Fibroblast of mammary gland (primary cell): ENCODE measurements at places on chromosomes 1 and 21.

GRCh38 chr1:157000686-157001085 is 44.9 kb downstream of the ARHGEF11 start:
- no peak for DNase-seq

GRCh38 chr21:40250514-40251294 is 383.5 kb downstream of the PCP4 start:
- DNase-seq = no peak

- no peak for DNase-seq
Observed at GRCh38 chr1:73886716-73887115, 311.3 kb downstream of the LRRIQ3 start.

DNA sequence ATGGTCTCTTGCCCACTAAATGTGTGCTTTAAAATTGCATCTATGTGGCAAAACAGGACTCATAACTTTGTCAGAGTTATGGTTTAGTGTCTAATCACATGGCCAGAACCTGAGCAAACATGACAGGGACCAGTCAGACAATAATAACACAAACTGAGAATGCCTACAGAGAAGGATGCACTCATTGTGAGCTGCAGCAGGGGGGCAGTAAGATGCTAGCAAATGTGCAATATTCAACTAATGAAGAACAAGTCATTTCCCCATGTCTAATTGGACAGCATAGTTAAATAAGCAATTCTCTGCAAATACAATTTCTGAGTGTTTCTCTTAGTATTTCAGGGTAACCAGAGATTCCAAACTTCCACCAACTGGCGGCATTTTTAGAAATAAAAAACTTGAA is 30.8 kb downstream of the SPAG17 start:
- peak; percentile 33 for DNase-seq

- peak; percentile 36 for DNase-seq
Observed at GRCh38 chr1:219461981-219462400, 150.9 kb downstream of the ZC3H11B start.

GRCh38 chr1:114130846-114131525 is 22.7 kb downstream of the SYT6 start:
- DNase-seq = peak; percentile 16

GRCh38 chr1:157963713-157964112 is 29.7 kb upstream of the KIRREL1 start:
- peak; percentile 71 for DNase-seq

DNA sequence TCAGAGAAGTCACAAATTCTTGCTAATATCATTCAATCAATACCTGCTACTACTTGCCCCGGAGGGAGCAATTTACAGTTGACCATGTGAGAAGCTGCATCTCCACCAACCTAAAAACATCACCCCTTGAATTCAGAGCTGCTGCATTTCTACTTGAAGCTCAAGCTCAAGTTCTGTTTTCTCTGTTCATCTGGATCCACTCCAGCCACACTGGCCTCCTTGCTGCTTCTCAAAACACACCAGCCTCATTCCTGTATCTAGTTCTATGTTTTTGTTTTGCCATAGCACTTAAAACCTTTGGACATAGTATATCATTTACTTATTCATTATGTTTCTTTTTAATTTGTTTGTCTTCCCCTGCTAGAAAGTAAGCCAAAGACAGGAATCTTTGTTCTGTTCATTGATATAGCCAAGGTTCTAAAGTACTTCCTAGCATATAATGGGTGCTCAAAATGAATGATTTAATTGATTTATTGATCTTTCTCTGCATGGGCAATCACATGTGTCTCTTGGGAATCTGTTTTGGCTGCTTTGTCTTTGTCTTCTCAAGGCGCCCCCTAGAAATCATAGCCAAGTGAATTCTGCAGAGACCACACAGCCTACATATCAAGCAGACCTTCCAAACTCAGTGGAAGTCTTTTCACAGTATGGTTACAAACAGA is 23.6 kb downstream of the SYF2 start:
- DNase-seq = no peak

- DNase-seq = no peak
Observed at GRCh38 chr1:18341291-18342069, 139.2 kb upstream of the KLHDC7A start.

DNA sequence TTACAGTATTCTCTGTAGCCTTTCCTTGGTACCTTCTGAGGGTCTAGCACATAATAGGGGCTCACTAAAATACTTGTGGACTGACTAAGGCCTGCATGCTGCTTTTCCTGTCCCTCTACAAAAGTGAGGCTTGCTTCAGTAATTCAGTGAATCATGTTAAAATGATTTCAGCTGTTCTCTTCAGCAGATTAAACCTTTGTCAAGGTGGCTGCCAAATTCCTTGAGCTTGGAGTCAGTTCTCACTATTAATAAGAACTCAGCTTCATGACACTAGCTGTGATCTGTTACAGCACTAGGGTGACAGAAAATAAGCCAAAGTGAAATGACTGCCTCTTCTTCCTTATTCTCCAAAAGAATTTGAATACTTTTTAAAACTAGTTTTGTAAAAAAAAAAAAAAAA is 128.8 kb downstream of the KCNN3 start:
- peak; percentile 53 for DNase-seq

GRCh38 chr1:106879538-106879937 is 176.9 kb upstream of the PRMT6 start:
- DNase-seq = no peak

DNA sequence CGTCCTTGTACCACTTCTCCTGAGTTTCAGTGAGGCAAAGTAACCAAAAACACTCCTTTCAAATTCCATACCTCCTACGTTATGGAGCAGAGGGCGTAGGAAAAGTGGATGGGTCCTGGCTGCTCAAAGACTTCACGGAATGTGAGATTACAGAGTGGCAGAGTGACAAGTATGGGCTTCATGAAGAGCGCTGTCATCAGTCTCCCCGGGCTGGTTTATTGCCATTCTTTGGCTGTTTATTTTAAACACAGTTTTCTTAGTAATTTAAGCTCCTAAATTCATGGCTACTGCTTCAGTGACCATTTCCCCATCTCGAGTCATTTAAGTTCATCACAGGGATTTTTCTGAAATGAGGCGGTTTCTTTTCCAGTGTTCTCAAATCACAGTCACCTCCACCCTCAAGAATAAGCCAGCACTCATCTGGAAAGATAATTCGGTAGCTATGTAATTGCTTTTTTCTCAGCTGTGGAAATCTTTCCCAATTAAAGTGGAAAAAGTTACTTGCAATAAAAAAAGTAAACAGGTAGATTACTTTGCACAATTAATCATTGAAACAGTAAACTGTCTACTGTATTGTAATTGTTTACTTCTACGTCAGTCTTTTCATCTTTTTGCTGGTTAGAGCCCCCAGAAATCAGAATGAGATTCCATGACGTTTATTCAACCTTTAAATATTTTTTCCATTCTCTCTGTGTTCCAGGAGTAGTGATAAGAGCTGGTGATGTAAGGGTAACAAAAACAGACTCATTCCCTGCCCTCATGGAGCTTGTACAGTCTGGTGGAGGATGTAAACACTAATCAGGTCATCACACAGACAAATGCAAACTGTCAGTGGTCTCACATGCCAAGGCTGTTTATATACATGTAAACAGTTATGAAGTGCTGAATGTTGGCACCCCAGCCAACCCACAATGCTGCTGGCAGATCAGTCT is 3.0 kb upstream of the SMYD2 start:
- no peak for DNase-seq

DNA sequence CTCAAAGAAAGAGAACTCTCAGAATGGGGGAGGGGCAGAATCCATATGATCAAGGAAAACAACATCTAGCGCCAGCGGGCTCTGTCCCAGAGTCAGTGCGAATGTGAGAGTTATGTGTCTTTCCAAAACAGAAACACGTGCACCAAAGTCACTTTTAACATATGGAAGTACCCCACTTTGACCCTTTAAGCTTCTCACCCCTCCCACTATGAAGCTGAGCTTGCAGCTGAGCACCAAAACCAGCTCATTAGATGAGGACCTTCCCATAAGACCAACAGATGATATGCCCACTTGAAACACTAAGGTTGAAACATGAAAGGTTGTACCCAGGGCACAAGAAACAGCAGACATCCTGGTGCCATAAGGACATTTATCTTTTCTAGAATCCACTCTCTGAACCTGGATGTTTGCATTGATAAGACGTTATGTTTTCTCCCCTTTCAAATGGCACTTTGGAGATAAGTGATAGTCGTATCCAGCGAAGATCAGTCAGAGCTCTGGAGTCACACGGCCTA is 171.0 kb downstream of the TGFBR3 start:
- no peak for DNase-seq

GRCh38 chr1:228285661-228286504 is 78.0 kb downstream of the OBSCN start:
- no peak for DNase-seq

- peak; percentile 42 for DNase-seq
Observed at GRCh38 chr1:228944935-228945371, 209.7 kb downstream of the RHOU start.

GRCh38 chr21:45551316-45551715 is 9.1 kb upstream of the SLC19A1 start:
- peak; percentile 94 for DNase-seq

- no peak for DNase-seq
Observed at GRCh38 chr1:21258331-21259134, 31.7 kb downstream of the ECE1 start.

- DNase-seq = peak; percentile 62
Observed at GRCh38 chr1:151968058-151968457, 25.6 kb downstream of the S100A10 start.

GRCh38 chr1:116489231-116489697 is 81.6 kb downstream of the CD58 start:
- no peak for DNase-seq

GRCh38 chr1:216310776-216311175 is 112.5 kb downstream of the USH2A start:
- DNase-seq = peak; percentile 47

- peak; percentile 51 for DNase-seq
Observed at GRCh38 chr1:185864331-185864730, 130.1 kb downstream of the HMCN1 start.

- DNase-seq = no peak
Observed at GRCh38 chr1:160328184-160328583, 14.9 kb downstream of the COPA start.

- peak; percentile 93 for DNase-seq
Observed at GRCh38 chr21:43767984-43768867, 7.9 kb downstream of the CSTB start.

DNA sequence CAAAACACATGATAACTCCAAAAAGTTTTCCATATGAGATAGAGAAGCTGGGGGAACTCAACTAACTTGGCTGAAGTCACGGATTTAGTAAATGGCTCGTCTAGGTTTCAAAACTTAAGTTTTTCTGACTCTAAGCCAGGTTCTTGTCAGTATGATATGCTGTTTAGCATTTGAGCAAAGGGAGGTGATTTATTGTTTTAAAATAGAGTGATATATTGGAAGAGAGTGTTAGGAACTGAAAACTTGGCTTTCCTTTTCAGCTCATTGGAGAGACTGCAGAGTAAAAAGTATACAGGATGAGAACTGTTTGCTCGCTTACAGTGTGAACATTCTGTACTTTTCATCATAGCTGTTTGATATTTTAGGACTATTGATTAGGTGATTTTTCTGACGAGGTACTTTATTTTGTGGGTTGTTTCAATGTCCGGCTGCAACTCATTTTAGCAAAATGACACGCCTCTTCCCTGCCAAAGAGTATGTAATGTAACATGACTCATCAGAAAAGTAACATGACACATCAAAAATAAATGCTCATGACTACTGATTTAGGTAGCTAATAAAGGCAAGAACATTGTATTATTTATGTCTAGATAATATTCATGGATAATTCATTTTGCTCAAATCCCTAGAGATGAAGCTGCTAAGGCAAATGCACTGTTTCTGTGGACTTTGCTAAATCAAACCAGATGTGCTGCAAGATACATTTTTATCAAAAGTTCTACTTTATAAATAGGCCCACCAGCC is 355.1 kb downstream of the GPATCH2 start:
- DNase-seq = peak; percentile 90

DNA sequence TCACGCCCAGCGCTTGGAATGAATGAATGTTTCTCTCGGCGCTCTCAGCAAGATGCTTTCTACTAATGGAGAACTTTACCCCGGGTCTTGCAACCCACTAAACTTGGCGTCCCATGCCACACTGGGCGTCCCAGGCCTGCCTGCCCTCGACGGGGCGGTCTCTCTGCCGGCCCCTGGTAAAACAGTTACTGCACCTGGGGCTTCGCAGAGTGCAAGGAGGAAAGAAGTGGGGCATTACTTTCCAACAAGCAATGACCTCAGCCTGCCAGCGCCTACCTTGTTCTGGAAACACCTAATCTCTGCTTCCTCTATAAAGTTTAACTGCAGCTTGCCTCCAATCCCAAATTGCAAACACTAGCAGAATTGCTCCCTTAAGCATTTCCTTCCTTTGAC is 27.8 kb upstream of the NFIA start:
- DNase-seq = no peak

DNA sequence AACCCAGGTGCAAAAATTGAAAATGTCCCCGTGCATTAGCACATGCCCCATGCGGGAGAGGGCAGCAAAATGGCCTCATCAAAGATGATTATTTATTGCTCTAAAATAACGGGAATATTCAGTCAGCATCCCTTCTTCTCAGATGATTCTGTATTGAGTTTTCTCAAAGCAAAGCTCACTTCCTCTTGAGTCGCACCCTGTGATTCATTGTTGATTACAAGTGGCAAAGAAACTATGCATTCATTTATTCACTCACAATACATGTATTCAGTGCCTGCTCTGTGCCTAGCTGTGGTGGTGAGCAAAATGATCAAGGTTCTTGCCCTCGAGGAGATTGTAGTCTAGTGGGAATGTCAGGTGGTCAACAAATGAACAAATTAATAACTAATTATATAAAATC is 226.0 kb upstream of the KAZN start:
- peak; percentile 52 for DNase-seq

DNA sequence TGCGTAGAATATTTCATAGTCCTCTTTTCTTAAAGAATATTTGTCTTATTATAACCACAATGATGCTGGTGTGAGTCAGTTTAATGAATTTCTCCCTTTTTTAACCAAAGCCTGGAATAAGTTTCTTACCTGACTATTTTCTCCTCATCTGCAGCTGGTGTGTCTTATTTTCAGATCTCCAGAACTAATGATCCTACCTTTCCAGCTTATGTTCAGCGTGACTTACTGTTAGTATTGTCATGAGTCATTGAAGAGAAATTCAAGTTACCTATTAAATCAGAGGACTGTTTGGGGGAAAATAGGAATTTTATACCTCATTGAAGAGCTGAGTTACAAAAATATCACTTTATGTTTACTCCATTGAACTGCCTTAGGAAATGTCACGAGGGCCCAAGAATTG is 482.1 kb downstream of the RWDD3 start:
- no peak for DNase-seq

GRCh38 chr1:119449971-119450370 is 35.0 kb downstream of the HSD3B2 start:
- peak; percentile 5 for DNase-seq

GRCh38 chr1:23101101-23101827 is 67.4 kb downstream of the LUZP1 start:
- peak; percentile 39 for DNase-seq
